Natural killer cell treated with Interleukin-12 subunit alpha and Interleukin-12 subunit beta and Interleukin-15 and Interleukin-18, amount 100 ng/mL, for 72 hours (primary cell): ENCODE measurements at places on chromosomes 2 and 18.
A peak's percentile ranks its signal among the peaks of the same experiment; 100 is the strongest.

- no peak for DNase-seq
Observed at GRCh38 chr2:177268187-177268871, 3.8 kb upstream of the NFE2L2 start.

DNA sequence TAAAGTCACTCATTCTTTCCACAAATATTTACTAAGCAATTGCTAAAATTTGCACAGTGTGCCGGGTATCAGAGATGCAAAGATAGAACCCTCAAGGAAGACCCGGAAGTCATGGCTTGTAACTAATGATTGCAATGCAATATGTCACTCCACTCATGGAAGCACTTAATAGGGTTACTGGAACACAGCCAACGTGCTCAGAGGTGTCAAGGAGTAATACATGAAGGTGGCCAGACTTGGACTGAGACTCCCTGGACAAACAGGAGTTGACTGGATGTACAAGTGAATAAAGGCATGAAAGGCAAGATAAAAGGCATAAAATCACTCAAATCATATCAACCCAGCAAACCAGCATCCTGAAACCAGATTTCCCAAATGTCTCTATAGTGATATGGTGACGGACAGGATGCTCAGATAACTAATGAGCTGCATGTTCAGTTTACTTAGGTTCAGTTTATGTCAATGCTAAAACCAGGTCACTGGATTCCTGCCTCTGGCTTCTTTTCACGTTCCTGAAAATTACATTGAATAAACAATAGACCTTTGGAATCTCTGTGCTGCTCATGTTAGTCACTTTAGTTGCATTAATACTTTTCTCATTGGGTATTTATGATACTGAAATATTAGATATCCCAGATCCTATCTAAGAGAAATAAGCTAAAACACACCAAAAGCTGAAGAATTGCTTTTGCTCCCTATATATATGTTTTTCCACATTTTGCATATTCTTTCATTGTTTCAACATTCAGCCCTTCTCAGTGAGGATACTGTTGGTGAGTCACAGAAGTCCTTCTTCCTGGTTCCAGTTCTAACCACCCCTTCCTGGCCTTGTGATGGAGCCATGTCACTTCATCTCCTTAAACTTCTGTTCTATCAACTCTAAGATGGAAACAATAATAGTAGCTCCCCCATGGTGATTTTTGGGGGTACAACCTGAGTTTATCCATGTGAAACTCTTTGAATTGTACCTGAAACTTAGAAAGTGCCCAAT lies 688.9 kb upstream of the ID2 start:
- DNase-seq, result no peak

- DNase-seq, result no peak
Observed at GRCh38 chr2:76450024-76450475, 739.3 kb upstream of the GCFC2 start.

DNA sequence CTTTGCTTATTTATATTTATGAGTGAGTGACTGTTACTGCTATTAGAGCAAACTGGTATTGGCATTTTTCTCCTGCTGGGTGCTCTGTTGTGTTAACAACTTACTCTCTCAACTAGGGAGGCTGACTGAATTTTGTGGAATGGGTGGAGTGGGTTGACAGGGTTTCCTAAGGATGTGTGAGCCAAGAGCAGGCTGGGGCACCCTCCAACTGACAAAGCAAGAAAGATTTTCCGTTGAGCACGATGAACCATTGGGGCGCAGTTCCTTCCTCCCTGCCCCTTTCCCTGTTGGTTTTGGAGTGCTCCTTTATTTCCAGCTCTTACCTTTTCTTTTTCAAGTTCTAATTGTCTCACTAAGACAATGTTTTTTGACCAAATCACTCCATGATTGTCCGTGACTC lies 20.3 kb downstream of the SEH1L start:
- no peak for DNase-seq

DNA sequence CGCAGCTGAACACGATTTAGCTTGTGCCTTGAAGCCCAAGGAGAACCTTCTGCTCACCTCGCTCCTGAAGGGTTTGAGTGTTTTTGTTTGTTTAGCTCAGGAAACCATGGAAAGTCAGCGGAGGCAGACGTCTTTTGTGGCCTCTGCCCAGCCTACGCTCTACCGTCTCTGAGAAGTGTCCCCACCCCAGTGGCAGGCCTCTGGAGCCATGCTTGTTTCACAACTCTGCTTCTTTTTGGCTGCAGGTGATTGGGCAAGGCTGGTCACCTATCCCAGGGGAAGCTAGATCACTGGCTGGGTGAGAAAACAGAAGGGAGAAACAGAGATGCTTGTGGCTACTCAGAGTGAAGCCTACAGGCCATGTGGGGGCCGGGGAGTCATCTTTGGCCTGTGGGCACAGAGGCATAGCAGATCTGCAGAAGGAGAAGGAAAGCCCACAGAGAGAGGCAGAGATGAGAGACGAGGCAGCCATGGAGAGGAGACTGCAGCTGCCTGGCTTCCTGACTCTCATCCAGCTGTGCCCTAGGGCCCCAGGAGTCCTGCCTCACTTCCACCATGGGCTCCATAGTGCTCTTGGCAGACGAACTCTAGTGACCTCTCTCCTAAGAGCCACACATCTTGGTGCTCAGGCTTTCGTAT lies 50.1 kb downstream of the CIB4 start:
- peak; percentile 34 for DNase-seq

DNA sequence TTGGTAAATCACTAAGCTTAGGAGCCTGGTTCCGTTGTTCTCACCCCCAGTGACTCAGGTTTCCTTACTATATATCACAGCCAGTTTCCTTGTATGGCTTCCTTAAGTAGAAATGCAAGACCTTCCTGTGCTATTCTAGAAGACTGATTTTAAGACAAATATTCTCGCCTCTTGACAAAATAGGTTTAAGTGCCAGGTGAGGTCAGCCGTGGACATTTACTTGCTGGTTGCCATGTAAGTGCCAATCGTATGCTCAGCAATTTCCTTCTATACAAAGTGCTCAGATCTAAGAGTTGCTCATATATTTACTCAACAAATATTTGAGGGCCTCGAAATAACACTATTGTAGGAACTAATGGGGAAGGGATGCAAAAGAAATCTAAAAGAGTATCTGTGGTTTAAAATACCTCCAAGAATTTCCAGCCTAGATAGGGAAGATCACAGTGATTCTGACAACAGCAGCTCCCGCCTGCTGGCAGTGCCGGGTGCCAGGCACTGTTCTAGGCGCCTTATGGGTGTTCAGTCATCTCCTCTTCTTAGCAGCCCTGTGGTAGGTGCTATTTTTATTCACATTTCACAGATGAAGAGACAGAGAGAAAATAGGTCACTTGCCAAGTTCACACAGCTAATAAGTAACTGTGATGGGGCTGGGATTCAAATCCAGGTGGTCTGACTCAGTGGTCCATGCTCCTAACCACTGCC lies 95.3 kb upstream of the B3GNT7 start:
- no peak for DNase-seq

DNA sequence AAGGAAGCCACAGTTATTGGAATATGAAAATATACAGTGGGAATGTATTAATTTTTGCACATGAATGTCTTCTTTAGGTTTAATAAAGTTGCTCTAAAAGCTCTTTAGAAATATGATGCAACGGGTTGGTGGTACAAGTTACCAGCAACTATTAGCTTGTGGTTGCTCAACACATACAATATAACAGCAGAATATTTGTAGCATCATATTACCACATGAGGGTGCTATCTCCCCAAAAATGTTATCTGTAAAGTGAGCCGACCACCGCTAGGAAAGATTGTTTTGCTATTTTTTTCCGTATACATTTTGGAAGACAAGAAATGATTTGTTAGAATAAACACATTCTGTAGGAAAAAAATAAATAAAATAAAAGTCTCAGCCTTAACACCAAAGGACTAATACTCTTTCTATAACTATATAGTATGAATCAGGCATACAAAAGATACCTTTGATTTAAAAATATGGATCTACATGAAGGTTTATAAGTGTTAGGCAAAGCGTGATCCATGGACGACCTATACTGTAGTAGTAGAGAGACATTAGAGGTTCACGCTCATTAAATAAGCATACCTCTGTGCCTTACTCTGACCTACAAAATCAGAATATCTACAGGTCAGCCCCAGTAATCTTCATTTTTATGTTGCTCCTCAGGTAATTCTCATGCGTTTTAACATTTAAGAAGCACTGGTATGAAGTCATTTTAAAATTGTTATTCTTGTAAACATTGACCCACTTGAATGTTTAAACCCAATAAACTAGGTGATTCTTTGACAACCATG lies 1110.6 kb upstream of the ACVR2A start:
- DNase-seq, result no peak

- no peak for DNase-seq
Observed at GRCh38 chr18:13441736-13442135, 223.2 kb downstream of the LDLRAD4 start.

DNA sequence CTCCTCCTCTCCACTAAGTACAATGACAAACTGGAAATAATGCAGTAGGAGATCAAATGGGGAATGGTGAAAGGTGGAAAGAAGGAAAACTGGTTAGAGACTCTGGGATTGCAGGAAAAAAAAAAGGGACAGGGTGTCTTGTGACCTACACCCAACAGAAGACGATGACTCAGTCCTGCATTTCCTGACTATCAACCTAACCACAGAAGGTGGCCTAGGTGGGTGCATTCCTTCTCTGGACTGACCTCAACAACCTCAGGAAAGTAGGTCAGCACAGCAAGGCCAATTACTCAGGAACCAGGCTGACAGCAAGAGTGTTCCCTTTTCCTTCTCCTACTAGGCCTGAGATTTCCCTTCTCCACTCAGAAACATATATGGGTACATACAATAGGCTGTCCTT lies 1386.4 kb upstream of the ZEB2 start:
- no peak for DNase-seq

DNA sequence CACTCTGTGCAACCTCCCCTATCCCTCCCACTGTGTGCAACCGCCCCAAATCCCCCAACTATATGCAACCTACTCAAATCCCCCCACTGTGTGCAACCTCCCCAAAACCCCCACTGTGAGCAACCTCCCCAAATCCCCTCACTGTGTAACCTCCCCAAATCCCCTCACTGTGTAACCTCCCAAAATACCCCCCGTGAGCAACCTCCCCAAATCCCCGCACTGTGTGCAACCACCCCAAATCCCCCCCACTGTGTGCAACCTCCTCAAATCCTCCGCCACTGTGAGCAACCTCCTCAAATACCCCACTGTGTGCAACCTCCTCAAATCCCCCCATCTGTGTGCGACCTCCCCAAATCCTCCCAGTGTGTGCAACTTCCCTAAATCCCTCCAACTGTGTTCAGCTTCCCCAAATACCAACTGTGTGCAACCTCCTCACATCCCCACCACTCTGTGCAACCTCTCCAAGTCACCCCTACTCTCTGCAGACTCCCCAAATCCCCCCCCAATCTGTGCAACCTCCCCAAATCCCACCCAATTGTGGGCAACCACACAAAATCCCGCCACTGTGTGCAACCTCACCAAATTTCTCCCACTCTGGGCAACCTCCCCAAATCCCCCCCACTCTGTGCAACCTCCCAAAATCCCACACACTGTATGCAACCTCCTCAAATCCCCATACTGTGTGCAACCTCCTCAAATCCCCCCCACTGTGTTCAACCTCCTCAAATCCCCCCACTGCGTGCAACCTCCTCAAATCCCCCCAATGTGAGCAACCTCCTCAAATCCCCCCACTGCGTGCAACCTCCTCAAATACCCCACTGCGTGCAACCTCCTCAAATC lies 114.1 kb downstream of the TPO start:
- no peak for DNase-seq

DNA sequence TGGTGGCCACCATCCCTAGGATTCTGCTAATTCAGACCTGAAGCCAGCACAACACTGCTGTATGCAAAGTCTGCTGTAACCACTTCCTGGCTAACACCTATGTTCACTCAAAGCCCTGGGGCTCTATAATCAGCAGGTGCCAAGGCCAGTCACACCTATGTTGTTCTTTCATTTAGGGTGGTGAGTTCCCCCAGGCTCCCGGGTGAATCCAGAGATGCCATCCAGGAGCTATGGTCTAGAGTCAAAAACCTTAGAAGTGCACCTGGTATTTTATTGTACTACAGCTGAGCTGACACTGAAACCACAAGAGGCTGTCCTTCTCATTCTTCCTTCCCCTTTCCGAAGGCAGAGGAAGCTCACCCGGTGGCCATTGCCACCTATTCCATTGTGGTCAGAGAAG lies 46.2 kb upstream of the CCDC141 start:
- no peak for DNase-seq

DNA sequence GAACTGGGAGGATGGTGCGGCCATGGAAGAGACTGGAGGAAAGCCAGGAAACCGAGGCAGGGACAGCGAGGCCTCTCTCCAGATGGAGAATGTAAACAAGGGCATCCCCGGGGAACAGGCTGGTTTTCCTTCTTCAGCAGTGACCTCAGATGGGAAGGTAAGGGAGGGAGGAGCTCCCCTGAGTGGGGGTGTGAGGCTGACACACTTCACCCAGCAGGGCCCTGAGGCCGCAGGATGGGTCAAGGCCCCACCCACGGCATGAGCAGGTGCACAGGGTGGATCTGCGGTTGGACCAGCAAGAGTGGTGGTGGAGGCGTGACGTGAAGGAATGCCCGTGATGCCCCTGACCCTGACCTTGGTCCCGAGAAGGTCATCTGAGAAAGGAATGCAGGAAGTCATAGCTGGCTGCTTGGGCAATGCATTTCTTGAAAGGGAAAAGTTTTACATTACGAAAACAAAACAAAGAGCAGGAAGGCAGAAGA lies 48.1 kb downstream of the ADCY3 start:
- DNase-seq, result no peak

- no peak for DNase-seq
Observed at GRCh38 chr2:30262716-30263309, 31.5 kb downstream of the LBH start.

- peak; percentile 79 for DNase-seq
Observed at GRCh38 chr2:201235860-201236811, 24.2 kb upstream of the CASP8 start.

DNA sequence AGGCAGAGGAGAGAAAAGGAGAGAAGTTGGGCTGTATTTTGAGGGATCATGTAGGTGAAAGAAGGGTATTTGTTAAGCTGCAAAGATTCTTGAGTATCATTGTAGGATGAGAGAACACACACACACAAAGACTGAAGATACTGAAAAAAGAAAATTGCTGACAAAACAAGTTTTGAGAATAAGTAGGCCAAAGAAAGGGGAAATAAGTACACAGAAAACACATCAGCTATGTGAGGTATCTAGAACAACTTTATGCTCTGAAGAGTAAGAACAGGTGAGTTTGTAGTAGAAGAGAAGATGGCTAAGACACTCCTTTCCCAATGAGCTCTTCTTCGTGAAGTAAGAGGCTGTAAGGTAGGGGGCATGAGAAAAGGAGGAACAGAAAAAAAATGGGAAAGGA lies 28.2 kb downstream of the METTL8 start:
- DNase-seq, result no peak

DNA sequence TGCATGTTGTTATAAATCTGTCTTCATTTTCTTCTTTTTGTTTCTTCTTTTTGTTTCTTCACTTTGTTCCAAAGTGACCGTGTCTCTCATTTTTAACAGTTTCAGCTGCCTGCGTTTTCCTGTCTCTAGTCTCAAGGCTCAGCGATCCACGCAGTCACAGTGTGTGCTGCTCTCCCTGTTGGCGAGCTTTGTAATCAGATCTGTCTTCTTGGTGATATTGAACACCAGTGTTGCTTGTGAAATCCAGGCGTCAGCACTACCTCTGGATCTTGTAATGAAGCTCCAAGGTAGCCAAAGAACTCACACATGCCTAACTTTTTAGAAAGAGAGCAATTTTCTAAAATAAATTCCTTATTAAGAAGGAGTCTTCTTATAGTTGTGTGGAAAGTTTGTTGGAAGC lies 13.2 kb downstream of the SNTG2 start:
- no peak for DNase-seq
